ENCODE measurements at places on chromosomes 11 and 22. TPM values are rescaled to one million over a fixed set of nuclear protein-coding genes. Genes with fewer than 3 reads are reported as not detected.

Gene OR2AG2
- 0.25 TPM for total RNA-seq

GRCh38 chr11:12377106-12377823, at the start of gene PARVA:
TSS of gene PARVA (plus strand) at chr11:12377571. CDS start at chr11:12377648, 77 bp downstream.
- peak; percentile 60 for DNase-seq

Gene APOL3
- total RNA-seq: not detected

DNA sequence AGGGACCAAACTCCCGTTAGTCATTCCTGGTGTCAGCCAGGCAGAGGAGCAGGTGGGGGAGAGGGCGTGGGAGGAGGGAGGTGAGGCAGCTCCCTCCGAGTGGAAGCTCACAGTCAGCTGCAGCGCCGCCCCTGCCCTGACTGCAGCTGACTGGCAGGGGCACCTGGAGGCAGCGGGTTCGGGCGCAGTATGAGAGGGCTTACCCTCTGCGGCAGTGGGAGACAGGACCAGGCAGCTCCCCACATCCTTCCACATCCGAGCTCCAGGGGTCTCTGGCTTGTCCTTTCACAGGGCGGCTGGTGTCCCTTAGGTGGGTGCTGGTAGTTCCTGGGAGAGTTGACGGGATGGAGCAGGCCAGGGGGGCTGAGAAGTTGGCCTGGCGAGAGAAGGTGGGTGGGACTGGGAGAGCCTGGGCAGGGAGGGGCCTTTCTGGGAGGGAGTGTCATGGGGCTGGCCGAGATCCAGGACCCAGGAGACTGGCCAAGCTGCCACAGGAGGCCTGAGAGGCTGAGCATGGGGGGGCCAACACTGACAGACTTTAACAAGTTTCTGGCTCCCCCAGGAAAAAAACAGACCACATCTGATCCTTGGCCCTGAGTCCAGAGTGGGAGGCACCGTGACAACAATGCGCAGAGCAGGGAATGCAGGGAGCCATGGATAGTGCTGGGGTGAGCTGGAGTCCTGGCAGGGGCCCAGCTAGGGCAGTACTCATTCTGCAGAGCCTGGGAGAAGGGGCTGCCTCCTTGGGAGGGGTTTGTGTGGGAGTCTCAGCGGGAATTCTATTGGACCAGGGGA, 4.9 kb downstream of the ADORA2A start:
- no peak for DNase-seq

GRCh38 chr11:34150494-34151151, 45.2 kb downstream of the NAT10 start:
- DNase-seq: no peak

Gene PRG3
- not detected for total RNA-seq

Gene NECTIN1
- 44.6 TPM for total RNA-seq

Gene CFAP300
- total RNA-seq: 6.4 TPM

Gene JHY
- total RNA-seq: 2.3 TPM

Gene ACTN3
- total RNA-seq: 0.16 TPM

- DNase-seq: no peak
These were observed 388.3 kb downstream of the BRD1 start for GRCh38 chr22:49439373-49439772.

GRCh38 chr22:23182309-23183060, 2.2 kb downstream of the BCR start:
- DNase-seq: no peak

DNA sequence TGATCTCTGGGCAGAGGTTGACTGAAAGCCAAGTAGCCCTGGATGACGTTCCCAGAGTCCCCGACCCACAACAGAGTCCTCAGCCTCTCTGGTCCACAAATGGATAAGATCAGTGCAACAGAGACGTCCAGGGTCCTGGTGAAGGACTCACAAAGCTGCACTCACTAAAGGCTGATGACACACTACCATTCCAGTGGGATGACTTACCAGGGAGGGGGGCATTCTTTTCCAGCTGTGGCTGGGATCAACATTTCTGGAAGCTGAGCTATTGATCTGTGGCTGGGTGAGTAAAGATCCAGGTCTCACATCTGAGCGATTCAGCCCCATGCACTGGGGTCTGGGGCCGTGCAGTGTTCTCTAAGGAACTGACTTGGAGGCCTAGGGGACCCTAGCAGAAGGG, 296.2 kb downstream of the NTM start:
- no peak for DNase-seq

GRCh38 chr11:83782329-83782728, 496.2 kb upstream of the CCDC90B start:
- no peak for DNase-seq

Gene FOXR1
- total RNA-seq: not detected

DNA sequence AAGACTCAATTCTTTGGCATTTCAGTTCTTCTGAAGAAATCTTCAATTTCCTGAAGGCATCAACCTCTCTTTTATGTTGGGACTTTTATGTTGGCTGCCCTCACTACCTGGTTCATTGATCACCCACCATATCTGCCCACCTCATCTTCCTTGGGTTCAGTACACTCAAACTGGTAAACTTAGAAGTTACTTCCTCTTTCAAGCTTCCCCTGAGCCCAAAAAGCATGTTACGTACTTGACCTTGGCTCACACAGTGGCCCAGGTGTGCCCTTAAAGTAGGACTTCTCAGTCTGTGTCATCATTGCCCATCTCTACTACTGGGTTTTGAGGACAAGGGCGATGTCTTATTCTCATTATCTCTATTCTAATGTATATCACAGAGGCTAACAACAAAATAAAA, 86.1 kb downstream of the GRIA4 start:
- DNase-seq: no peak

DNA sequence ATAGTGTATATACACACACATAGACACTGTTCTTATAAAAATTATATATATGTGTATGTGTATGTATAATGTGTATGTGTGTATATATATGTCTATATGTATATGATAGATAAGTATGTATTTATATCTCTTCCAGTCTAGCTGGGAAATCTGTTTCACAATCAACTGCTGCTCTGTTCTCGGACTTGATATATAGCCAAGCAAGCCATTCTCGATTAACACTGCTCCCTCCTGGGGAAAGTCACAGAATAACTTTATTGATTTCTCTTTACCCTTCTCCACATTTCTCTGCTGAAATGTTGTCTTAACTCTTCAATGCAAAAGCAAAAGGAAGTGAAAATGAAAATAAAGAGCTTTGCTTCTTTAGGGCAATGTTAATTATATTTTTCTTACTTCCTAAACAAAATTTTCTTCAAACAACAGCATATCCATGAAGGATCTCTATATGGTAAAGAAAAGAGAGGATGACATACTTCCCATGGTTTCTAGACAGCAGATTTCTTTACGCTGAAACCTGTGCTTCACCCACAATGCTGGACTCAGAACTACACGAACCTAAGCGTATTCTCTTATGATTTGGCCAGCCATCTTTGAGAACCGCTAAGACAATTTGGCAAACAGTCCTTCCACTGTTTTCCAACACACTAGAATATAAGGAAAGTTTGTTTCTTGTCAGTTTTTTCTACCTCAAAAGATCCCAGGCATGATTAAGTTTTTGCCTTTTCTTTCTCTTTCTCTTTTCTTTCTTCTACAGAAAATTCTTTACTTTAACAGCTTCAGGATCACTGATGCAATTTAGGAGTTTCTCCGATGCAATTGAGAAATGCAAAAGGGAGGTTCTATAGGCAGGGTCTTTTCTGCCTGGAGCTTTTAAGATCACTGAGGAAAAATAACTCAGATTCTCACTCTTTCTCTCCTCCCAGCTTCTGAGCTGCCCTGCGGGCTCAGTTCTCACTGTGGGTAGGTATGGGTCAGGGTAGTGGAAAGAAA, 1.9 kb downstream of the BLID start:
- DNase-seq: no peak

DNA sequence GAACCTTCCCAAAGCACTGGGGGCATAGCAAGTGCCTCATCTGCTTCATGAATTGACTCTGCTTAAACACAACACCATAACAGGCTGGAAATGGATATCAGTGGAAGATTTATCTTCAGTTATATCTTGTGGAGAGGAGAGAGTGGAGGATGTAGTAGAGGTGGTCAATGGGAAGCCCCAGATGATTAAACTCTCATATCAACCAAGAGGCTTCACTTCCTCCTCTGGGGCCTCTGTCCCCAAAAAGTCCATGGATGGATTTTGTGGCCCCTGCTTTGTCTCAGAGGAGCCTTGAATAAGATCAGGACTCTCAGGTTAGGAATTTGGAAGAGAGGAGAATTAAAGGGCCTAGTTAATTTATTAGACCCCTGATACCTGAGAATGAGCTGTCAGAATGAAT, 106.1 kb downstream of the CEP164 start:
- DNase-seq: no peak

Gene TNNI2
- total RNA-seq: not detected

DNA sequence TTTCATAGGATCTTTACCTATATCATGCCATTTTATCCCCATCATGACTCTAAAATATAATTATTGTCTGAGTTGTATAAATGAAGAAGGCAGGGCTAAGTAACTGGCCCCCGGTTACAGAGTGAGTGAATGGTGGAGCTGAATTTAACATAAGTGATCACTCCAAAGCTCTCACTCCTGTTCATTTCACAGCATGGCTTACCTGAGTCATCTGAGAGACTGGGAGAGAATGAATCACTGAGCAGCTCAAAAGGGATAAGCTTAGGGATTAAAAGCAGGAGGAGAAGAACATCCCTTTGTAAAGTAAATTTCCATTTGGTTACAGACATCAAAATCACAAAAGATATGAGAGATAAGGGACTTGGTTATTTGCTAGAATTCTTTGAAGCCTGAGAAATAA, 294.0 kb upstream of the CTSC start:
- no peak for DNase-seq
